Endothelial cell of umbilical vein (primary cell): ENCODE measurements at places on chromosomes 2 and 18.

DNA sequence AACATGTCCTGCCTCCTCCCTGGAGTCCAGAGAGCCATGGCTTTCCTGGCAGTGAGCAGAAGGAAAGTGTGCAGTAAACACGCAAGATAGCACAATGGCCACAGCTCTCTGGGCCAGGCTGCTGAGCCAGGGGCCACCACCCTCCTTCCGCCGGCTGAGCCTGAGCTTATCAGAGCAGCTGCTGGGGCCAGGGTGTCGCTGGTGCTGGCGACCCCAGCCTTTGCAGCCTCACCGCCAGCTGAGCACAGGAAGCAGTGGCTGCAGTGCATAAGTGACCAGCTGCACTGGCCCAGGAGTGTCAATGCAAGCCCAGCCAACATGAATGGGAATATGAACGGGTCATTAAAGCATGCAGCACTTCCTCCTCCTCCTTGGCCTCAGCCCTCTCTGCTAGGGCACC lies 172.0 kb downstream of the ZFP36L2 start:
- peak; percentile 47 for DNase-seq

DNA sequence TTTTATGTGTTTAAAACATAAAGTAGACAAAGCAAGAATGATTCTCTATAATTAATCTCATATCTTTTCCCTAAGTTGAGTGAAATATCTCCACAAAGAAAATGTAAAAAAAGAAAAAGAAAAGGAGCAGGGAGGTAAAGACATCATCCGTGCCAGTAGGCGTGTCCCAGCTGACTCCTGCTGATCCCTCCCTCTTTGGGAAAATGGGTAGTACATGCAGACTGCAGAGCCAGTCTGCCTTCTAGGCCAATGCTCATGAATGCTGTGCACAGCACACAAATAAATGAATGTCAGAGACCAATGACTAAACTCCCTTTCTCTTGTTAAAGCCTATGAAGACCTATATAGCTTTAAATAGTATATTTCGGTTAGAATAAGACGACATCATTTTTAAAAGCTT lies 64.7 kb downstream of the RAPH1 start:
- DNase-seq, result no peak

- no peak for DNase-seq
These were observed 223.0 kb upstream of the DOK6 start for GRCh38 chr18:69177702-69178101.

DNA sequence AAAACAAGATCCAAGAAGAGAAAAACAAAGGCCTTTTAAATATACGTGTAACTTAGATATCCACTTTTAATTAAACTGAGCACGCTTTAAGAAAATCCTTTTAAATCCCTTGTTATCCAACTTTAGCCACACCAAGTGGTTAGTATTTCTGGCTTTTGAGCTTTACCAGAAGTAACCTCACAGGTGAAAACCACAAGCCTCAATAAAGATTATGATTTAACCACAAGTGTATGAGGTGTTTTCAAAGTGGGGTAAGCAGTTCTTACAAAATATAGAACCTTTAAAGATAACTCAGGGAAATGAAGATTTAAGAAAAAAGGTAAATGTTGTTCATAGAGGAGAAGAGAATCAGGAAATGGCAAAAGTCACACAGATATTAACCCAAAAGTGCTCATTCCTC lies 58.4 kb upstream of the CDCA7 start:
- no peak for DNase-seq

- DNase-seq, result no peak
These were observed 60.3 kb upstream of the LYPD6B start for GRCh38 chr2:148978026-148978685.

DNA sequence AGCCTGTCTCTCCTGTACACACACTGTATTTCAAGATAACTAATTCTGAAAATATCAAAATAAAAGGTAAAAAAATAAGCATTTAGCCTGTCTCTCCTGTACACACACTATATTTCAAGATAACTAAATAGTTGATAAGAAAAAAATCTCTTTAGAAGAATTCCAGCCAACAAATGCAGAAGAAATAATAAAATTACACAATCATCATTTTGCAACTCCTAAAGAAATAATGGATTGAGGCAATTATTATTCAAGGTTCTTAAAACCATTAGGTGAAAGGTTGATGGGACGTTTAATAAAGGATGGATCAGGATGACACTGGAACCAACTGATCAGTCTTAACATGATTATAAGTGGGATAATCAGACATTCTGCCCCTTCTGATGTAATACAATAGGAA lies 148.0 kb upstream of the FN1 start:
- DNase-seq, result no peak

DNA sequence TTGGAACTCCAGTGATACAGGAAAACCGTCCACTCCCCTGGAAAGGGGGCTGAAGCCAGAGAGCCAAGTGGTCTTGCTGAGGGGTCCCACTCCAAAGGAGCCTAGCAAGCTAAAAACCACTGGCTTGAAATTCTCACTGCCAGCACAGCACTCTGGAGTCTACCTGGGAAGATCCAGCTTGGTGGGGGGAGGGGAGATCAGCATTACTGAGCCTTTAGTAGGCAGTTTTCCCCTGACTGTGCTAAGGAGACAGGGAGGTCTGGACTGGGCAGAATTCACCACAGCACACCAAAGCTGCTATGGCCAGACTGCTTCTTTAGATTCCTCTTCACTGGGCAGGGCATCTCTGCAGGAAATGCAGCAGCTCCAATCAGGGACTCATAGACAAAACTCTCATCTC lies 510.7 kb upstream of the LRRTM1 start:
- DNase-seq, result no peak

GRCh38 chr18:23998820-23999219 lies 15.7 kb upstream of the TTC39C start:
- no peak for DNase-seq

GRCh38 chr18:33596178-33596854 lies 18.3 kb downstream of the ASXL3 start:
- DNase-seq, result peak; percentile 90

DNA sequence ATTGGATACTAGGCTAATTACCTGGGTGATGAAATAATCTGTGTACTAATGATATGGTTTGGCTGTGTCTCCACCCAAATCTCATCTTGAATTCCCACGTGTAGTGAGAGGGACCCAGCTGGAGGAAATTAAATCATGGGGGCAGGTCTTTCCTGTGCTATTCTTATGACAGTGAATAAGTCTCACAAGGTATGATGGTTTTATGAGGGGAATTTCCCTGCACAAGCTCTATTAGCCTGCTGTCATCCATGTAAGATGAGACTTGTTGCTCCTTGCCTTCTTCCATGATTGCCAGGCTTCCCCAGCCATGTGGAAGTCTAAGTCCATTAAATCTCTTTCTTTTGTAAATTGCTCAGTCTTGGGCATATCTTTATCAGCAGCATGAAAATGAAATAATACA lies 394.1 kb upstream of the SYT4 start:
- no peak for DNase-seq

GRCh38 chr2:44897406-44897805 lies 44.1 kb upstream of the SIX3 start:
- DNase-seq, result no peak

DNA sequence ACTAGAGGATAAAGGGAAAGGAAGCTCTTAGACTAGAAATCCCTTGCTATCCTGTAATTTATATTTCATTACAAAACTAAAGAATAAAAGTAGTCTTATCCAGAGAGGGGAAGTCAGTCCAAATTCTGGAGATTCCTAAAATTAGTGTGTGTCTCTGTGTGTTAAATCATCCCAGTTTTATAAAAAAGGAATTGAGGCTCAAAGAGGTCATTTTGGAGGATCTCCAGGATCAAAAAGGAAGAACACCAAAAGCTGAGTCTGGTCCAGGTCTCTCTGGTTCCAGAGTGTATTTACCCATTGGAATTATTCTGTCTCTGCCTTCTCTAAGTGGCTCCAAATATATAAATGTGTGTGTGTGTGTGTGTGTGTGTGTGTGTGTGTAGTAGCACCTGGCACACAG lies 166.7 kb downstream of the NRXN1 start:
- DNase-seq, result no peak

DNA sequence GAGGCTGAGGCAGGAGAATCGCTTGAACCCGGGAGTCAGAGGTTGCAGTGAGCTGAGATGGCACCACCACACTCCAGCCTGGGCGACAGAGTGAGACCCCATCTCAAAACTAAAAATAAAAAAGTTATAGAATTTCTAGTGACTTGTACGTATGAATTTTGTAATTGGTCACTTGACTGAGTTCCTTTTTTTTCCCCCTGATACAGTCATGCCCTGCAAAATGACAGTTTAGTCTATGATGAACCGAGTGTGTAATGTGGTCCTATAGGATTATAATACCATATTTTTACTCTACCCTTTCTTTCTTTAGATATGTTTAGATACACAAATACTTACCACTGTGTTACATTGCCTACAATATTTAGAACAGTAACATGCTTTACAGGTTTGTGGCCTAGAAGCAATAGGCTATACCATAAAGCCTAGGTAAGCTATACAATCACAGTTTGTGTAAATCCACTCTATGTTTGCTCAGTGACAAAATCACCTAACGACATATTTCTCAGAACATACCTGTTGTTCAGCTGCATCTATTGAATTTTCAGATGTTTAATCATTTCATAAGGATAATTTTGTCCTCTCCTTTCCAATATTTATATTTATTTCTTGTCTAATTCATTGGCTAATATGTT lies 25.4 kb downstream of the SOCS6 start:
- no peak for DNase-seq

DNA sequence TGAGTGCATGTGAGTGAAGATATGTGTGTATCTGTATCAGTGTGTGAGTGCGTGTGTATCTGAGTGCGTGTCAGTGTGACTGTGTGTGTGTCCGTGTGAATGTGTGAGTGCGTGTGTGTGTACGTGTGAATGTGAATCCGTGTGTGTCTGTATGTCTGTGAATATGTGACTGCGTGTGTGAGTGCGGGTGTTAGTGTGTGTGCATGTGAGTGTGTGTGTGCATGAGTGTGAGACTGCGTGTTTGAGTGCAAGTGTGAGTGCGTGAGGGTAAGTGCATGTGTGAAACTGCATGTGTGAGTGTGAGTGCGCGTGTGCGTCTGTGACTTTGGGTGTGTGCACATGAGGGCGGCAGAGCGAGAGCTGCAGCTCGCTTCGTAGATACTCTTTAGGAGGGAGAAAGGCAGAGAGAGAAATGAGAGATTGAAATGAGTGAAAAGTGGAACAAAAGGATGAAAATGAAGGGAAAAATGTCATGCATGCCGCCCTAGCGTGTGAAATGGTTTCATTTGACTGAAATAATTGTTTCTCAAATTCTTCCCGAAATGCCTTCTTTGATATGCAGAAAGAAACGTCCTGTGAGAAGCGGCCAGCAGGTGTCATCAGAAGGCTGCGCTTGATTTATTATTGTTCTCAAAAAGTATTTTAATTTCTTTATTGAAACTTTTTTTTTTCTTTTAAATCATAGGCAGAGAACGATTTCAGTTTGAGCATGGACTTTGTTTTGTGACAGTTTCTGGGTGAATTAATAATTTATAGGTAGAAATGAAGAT lies 25.6 kb downstream of the ZNF407 start:
- peak; percentile 21 for DNase-seq

DNA sequence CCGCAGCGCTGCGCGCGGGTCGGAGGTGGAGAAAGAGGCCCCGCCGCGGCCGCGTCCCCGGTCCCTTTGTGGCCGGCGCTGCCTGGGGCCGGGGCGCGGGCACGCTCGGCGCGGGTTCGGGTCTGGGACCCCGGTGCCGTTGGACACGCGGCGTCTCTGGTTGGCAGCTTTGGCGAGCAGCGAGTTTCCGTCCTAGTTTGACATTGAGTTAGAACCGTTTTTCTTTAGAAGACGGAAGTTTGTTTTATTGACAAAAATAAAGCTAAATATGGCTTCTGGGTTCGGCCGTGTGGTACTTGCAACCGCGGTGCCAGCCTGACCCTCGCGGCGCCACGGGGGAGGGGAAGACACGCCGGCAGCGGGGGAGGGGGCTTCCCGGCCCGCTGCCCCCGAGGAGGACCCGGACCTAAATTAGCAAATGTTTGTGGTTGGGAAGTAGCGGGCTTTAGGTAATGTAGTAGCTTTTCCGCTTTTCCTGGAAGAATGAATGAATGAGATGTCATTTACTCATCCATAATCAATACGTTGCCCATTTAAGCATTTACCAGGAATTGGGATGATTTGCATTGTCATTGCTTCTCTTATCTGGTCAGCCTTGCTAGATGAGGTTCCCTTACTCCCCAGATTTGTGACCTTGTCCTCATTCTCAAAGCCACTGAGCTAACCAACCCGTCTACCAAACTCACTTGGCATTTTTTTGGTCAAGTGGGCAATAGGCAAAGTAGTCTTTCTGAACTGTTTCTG lies 530 bp downstream of the GALNT1 start:
- peak; percentile 23 for DNase-seq

DNA sequence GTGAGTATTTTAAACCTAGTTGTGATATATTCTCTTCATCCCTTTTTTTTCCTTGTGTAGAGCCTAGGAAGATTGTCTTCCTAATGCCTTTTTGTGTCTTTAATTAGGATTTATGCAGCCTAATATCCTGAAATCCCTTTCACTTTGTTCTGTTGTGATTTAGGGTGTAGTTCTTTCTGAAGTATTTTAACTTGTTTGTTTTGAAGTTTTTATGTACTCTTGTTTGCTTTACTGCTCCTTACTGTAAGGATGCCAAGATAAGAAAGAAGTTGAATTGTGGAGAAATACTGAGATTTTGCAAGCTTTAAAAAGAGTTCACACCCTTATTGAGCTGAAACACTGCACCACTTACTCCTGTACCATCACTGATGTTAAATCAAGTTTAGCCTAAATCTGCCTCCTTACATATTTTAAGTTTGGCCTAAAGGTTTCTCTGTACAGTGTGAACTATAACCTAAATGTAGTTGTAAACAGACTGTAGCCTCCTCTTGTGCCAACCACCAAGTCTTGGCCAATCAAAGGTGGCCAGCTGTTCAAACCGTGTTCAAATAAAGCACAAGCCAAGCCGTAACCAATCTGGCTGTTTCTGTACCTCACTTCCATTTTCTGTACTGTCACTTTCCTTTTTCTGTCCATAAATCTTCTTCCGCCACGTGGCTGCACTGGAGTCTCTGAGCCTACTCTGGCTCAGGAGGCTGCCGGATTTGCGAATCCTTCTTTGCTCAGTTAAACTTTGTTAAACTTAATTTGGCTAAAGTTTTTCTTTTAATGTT lies 17.7 kb upstream of the ACOXL start:
- no peak for DNase-seq

DNA sequence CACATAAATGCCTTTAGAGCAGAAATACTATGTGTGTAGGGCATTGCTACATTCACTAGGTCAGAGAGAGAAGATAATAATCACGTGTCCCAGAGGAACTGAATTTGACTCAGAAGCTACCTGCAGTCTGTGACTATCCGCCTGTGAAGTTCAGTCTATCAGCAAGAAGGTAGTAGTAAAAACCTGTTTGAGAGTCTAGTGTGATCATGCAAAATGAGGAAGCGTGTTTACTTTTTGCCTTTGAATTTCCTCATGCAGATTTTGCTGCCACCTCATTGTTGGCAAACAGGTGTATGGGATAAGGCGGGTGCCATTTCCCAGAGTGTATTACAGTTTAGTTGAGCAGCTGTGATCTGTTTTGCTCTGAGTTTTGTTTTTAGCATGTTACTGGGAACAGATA lies 403.9 kb upstream of the FANCL start:
- no peak for DNase-seq

DNA sequence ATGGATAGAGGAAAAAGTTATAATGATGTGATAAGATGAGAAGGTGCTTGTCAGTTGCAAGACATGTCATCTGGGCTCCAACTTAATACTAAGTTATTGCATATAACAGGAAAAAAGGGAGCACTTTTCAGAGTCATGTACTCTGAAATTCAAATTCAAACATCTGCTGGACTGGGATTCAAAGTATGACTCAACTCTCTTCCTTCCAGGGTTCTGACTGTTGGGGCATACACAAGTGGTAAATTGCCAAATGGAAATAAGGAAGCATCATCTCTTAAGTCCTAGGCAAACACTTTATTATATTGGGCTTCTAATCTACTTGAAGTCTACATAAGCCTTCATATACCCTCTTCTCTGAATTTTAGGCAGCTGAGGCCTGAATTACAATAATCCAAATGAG lies 44.9 kb downstream of the ZBTB14 start:
- DNase-seq, result no peak
